GDM1 (cell line): ENCODE measurements at places on chromosomes 2 and 18.

DNA sequence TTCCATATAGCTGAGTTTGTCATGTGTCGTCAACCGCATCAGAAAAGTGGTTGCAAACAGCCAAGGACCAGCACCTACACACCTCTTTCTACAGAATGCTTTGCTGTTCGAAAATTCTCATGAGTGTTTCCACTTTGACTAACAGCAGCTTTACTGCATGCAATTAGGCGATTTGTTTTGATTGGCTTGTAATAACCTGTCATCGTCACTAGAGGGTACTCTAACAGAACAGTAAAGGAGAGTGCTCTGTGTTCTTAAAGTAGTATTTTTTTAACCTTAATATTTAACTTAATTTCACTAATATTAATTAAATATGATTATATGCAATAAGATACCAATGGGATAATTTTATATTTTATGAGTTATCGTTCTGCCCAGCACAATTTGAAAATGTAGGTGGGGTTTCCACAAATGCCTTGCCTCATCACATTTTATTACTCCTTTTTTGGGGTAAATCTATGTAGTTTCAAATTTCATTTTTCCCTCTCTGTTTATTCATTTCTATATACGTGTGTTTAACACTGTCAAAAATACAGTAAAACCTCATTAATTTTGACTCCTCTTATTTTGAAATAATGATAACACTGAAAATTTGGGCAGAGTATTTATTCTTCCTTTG, 502.2 kb downstream of the NRXN1 start:
- no peak for DNase-seq

- DNase-seq, result no peak
These were observed 250.8 kb upstream of the ACVR2A start for GRCh38 chr2:147594038-147594437.

- DNase-seq, result no peak
These were observed 47.8 kb upstream of the MAP4K3 start for GRCh38 chr2:39484620-39485495.

DNA sequence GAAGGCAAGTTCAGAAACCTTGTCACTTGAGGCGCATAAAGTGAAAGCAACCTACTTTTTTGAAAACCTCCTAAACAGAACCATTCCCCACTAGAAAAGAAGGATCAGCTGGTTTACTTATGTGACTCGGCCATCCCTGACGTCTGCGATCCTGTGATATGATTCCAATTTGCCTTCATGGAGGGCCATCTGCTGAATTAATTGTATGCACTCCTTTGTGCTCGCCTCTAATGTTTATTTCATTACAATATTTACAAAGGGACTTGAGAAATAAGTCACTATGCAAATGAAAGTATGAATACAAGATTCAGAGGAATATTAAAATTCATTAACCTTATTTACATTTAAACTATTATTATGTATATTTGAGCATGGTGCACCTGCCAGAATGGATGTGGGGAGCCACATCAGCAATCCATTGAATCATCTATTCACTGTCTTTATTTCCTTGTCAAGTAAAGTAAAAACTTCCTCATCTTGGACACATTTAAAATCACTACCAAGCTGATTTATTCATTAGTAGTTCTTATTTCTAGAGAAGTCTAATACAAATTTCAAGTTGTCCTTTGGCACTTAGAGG, 96.5 kb downstream of the RBM43 start:
- no peak for DNase-seq

- DNase-seq, result no peak
These were observed 35.9 kb downstream of the PTGR3 start for GRCh38 chr18:75173125-75173432.

DNA sequence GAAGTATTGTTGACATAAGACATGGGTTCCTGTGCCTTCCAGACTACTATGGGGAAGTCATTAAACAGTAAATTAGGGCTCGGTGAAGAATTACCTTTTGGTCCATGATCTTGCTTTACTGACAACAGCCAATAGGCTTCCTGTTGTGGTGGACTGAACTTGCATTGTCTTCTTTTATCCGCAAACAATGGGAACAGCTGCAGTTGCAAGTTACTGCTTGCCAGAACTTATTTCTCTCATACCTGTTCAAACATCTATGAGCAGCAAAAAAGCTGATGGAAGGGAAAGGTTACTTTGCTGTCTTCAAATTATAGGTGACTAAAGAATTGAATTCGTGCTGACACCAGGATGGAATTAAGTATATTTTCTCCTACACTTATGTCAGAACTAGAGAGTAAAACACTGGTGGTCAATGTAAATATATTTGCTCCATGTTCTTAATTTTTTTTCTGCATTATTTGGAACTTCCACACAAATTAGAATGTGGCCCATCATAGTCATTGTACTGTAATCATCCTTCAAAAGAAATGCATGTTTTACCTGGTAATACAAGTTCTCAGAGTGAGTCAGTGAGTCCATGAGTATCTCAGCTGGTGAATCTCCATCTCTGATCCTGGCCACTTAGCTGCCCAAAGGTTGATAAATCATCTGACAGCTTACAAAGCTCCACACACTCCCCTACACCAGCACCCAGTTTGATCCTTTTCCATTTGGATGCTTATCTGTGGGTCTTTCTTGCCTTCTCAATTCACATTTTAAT, 37.3 kb upstream of the RNF152 start:
- no peak for DNase-seq

DNA sequence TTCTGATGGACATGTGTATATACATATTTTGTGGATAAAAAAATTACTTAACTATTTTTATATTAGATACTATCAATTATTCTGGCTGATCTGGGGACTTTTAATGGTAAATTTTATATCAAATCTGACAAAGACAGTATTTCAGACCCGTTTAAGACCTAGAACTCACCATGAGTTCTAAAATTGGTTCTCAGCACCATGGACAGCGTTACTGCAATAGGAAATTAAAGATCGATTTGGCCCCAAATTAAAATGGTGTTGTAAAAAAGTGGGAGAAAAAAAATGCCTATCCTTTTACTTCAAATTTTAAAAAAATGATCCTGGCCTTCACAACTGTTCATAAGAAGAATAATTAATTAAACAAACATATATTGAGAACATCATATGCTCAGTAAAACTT, 919 bp upstream of the SCN2A start:
- DNase-seq, result no peak

- DNase-seq, result no peak
These were observed 631.5 kb downstream of the SUCLG1 start for GRCh38 chr2:83827618-83828017.

DNA sequence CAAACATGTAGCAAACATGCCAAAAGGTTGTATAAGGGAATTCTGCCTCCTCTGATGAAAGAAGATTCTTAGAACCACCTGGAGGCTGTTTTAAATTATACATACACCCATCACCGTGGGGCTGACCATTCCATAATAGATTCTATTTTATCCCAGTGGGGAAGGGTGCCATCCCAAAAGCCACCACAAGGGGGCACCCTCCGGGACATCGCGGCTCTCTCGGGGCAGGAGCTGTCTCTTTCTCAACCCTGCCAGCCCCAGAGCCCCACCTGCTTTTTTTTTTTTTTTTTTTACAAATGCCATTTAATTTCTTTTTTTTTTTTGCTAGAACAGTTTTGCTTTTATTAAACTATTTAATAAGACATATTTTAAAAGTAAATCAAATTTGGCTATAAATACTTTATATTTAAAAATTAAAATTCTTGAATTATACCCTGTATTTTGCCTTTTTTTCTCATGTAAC, 8.6 kb upstream of the MTCL1 start:
- DNase-seq, result no peak

DNA sequence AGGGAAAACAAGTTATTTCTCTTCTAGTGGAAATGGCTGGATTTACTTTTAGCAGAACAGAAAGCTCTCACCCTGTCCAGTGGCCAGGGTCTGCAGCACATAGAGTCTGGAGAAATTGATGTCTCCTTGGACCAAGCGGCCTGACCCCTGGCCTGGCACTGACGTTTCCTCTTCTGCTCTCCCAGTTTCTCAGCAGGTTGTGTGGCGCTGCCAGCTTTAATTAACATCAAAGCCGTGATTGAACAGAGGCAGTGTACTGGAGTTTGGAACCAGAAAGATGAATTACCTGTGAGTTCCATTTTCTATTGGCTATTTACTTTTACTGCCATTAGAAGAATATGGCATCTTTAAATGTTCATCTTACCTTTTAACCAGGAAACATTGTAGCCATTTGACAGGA, 20.9 kb downstream of the CD8A start:
- no peak for DNase-seq

DNA sequence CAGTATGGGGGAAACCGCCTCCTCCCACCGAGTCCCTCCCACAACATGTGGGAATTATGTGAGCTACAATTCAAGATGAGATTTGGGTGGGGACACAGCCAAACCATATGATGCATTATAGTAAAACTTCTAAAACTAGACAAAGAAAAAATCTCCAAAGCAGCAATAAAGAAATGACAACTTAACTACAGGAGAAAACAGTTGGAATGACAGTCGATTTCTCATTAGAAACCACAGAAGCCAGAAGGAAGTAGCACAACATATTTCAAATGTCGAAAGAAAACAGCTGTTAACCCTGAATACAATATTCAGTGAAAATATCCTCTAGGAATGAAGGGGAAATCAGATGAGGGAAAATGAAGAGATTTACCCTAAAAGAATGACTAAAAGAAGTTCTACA, 53.5 kb upstream of the TCF4 start:
- no peak for DNase-seq

GRCh38 chr18:22439447-22439846, 21.7 kb upstream of the CTAGE1 start:
- DNase-seq, result no peak

- DNase-seq, result no peak
These were observed 36.1 kb upstream of the SKA1 start for GRCh38 chr18:50338715-50339114.

GRCh38 chr2:240247241-240247867, 106.9 kb upstream of the OTOS start:
- DNase-seq, result no peak

DNA sequence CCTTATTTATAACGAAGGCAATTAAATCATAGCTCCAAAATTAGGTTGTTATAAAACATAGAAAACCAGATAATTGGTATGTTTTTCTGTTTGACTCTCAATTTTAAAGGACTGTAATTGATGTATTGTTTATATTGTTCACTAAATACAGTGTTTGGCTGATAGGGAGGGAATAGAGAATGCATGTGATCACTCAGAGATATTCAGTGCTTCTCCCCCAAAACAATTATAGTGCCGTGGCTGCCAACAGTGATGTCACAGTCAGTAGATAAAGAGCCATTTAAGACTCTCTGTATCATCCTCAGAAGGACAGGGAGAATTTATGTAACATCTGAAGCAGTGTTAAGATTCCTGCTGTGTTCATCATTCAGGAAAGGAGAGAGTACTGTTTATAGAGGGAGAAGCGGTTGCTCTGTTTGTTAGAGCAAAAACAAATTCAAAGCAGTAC, 69.6 kb downstream of the PHLPP1 start:
- no peak for DNase-seq

- no peak for DNase-seq
These were observed 24.9 kb downstream of the CIDEA start for GRCh38 chr18:12278741-12279682.

DNA sequence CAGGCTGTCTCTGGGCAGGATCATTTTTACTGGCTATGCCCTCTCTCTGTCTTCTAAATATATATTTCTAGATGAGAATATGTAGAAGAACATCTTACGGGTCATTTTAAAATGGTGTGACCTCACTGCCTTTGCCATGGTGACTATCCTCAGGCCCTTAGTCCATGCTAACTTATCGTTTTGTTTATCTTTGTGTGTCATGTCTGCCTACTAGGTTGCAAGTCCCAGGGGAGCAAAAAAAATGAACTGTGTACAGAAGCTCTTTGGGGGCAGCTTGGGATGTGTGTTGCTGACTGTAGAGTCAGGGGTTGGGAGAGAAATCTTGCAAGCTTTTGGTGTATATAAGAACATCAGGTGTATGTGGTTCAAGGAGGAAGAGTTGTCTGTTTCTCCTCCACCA, 11.0 kb downstream of the CPSF3 start:
- no peak for DNase-seq

DNA sequence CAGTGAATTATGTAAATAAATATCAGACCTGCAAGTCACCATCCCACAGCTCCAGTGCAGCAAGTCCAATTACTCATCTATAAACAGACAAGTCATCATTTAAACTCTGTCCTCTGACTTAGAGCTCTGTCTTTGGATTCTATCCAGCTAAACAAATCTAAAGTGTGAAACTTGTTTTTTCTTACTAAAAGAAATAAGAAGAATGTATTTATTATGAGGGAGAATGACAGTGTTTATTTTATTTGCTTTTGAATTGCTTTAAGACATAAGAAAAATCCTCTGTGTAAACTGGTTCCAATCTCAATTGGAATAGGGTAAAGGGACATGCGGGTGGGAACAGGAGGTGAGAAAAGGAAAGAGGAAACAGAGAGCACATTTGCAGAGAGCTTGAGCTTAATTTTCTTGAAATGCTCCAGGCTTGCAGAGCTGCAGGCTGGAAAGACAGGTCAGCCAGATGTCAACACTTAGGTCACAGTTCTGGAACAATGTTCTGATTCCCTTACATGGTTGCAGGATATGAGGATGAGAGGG, 355.8 kb downstream of the MEIS1 start:
- DNase-seq, result no peak

GRCh38 chr2:178363252-178363651, 87.7 kb downstream of the PRKRA start:
- DNase-seq, result no peak

DNA sequence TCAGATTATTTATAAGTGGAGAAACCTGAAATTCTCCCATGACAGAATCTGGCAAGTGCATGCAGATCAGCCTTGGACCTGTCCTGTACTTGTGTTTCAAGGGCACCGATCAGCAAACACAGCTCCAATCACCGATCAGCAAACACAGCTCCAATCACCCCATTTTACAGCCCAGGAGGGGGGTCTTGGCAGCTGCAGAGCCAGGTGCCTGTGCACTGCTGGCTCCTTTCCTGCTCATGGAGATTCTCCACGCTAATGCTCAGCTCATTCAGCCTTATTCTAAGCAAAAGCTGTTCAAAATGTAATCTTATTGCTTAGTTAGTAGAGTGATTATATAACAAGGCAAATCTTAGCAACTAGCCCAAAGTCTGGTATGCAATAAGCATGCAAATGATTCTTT, 623.1 kb upstream of the HS6ST1 start:
- DNase-seq, result no peak

DNA sequence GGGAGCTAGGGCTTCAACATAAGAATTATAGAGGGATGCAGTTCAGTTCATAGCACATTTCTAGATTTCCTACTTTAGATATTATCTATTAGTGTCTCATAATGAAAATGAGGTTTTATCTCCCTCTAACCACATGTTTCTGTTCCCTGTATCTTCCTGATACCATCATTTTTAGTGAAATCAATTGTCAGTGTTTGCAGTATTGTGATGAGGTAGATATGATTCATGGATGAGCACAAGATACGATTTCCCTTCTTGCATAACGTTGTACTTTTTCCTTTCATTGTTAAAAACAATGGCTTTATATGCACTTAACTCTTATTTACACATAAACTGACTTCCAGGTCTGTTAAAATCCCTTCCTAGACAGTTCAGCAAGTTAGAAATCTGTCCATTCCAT, 211.4 kb downstream of the ZBTB7C start:
- DNase-seq, result no peak

- DNase-seq, result no peak
These were observed 228.7 kb downstream of the HAUS1 start for GRCh38 chr18:46332921-46333341.
